Activated CD8-positive, alpha-beta memory T cell treated with anti-CD3 and anti-CD28 coated beads, Interleukin-2, amount 50 U/mL, for 48 hours (primary cell): ENCODE measurements at places on chromosomes 11 and 22.
A peak's percentile ranks its signal among the peaks of the same experiment; 100 is the strongest.

GRCh38 chr22:35727436-35727835, 9.8 kb downstream of the APOL5 start:
- DNase-seq: no peak

DNA sequence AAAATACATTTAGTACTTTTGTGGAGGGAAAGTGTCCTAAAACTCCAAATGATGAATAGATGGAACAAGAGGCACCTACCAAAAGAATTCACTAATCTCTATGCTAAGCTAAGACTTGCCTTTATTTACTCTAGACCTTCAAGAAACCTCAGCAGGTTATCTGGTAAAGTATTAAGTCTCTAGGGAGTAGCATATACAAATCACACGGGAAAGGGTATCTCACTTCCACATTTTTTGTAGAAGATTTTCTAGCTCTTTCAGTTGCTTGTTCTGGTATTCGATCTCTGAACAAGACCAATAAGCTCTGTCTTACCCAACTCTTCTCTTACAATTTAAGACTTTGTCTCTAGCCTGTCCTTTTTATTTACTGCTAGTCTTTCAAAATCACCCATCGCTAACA, 18.1 kb upstream of the CADM1 start:
- DNase-seq: no peak

GRCh38 chr11:76553554-76554476, 109.0 kb downstream of the EMSY start:
- no peak for DNase-seq

DNA sequence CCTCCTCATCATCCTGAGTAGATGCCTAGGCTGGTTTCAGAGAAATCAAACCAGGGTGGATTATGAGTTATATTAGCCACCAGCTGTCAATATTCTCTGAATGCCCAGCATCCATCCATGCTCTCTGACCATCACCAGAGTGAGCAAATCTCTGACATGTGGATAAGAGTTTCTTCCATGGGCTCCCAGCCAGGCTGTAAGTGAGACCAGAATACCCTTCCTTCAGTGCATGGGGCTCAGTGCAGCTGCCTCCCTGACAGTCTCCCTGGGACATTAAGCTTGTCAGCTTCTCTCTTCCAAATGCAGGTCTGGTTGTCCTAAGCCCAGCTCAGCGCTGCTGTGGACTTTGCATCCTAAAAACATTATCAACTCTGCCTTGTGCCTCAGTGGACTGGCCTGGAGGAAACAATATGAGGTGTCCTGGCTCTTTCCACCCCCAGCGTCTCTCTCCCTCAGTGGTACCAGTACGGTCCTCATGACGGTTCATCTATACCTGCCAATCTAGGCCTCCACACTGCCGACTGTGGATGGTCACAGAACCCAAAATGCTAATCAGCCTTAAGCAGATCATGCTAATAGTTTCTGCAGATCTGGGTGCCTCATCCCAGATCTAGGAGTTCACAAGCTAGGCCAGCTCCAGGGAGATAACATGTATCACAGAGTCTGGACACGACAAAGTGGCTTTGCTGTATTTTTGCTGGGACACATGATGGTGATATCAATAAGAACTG, 41.6 kb upstream of the PRAME start:
- no peak for DNase-seq

DNA sequence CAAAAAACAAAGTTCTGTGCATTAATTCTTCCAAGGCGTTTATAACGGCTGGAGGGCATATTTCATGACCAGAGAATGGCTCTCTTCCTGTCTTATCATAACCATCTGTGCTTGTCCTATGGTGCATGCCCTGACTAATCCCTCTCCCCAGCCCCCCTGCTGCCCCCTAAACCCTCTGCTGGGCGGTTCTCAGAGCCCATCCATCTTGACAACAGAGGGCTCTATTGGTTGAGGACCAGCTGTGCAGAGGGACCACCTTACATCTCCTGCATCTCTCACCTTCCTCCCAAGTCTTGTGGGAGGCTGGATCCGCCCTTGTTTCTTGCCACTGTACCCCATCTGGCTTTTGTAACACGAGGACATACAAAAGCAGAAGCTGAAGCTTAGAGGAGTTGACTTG, 282.1 kb downstream of the MIAT start:
- no peak for DNase-seq

- no peak for DNase-seq
These were observed 44.9 kb downstream of the RRAS2 start for GRCh38 chr11:14314127-14314526.

DNA sequence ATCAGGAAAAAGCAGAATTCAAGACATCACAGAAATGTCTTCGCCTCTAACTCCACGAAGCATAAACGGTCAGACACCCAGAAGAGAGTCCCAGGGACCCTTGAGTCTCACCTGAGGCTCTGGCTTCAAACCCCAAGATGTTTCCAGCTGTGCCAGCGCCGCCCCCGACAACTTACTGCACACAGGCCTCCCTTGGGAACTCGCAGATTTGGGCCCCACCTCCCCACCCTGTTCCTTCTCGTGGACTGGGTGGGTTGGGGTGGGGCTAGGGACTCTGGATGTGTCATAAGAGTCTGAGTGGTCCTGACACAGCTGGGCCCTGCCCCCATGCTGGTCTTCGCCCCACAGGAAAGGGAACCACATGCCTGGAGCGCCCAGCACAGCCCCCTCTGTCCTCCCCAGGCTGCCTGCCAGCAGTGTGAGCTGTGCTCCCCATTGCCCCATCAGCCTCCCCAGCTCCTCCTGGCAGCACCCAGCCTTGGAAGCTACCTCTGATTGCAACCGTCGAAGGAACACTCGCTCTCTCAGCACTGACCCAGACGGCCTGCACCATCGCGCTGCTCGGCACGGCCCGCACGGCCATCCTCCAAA, 147.5 kb downstream of the CRYBB2 start:
- DNase-seq: no peak

DNA sequence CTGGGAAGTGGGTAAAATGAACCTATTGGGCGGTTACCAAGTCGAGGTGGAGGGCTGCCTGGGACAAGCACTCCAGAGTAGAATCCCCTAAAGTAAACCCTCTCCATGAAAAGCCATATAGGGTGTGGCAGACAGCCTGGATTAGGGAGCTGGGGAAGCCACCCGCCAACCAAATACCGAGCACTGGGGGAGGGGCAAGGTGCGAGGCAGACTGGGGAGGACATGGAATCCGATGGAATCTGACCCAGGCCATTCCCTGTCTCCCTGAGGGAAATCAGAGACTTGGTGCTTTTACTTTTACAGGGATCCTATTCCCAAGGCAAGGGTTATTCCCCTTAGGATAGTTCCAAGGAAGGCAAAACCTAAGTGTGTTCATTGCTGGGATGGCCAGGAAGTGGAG, 130.9 kb upstream of the HSD17B12 start:
- no peak for DNase-seq

- DNase-seq: peak; percentile 96
These were observed 35.6 kb upstream of the TPBGL start for GRCh38 chr11:75204685-75205563.

DNA sequence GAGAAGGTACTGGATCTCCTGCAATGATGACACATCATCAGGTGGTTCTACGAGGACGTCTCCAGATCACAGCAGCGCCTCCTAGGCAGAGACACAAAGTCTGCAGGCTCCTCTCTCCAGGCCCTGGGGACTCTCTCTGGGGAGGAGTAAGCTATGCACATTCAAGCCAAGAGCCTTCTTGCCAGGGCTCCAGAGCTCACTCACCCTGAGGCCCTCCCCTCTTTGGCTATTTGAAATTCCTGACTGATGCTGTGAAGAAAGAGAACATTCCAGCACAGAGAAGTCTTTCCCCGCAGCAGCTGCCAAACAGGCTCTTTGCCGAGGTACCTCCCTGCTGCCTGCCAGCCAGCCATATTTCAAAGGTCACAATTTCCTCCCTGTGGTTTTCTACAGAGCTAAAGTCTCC, 204.9 kb downstream of the CSNK2A3 start:
- no peak for DNase-seq

- DNase-seq: no peak
These were observed 8.6 kb upstream of the OR51G1 start for GRCh38 chr11:4932751-4933150.

GRCh38 chr11:74784234-74784633, 35.6 kb downstream of the RNF169 start:
- DNase-seq: no peak

DNA sequence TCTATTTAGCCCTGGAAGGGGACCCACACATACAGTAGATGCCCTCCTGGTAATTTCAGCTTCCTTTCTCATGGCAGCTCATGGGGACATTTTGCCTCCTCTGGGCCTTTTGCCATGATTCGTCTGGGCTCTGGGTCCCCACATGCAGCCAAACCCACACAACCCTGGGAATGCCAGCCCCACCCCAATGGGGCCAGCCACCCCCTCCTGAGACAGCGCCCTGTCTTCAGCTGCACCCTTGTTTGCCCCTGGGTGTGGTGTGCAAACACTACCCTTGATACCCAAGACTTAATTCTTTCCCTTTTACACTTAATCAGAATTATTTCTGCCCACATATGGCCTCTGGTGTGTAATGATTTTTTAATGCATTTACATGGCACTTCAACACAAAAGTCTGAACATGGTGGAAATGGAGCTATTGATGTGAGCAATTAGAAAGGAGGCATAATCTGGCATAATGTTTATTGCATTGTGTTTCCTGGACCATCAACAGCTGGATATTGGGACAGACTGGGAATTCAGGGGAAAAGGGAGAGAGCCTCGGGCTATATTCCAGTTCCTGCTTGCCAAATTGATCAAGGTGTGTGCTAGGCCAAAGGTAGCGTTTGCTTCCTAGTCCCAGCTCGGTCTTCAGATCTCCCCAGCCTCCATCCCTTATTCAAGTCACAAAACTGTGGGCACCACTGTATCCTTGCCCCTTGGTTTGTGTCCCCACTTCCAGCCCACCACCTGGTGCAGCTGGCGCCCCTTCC, 85.0 kb upstream of the ANO1 start:
- no peak for DNase-seq

DNA sequence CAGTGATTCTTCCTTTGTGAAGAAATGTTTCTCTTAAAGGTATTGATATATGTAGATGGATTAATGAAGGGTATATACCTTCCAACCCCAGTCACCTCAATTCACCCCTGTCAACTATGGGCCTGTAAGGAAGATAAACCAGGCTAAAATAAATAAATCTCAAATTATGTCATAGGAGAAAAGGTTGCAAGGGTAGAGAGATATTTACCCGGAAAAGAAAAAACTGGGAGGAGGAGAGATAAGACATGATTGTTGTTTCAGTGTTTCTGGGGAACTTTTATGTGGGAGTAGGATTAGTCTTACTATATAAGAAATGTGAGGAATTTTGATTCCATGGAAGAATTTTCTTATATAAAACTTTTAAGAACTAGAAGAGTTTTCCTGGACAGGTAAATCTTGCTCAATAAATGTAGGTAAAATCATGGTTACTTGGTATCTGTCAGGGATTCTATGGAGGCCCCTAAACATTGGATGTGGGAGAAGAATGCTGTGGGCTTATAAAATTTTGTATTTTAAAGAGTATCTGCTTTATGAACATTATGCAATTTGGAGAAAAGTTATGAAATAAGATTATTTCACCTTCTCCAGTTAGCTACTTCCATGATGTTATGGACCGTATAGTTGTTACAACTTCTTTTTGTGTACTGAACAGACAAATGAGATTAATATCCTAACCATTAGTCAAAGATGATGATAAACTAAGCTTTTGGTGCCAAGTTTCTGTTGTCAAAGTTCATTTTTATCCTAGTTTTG, 6.4 kb downstream of the YAP1 start:
- no peak for DNase-seq

- DNase-seq: no peak
These were observed 846 bp upstream of the OAF start for GRCh38 chr11:120209746-120210625.

DNA sequence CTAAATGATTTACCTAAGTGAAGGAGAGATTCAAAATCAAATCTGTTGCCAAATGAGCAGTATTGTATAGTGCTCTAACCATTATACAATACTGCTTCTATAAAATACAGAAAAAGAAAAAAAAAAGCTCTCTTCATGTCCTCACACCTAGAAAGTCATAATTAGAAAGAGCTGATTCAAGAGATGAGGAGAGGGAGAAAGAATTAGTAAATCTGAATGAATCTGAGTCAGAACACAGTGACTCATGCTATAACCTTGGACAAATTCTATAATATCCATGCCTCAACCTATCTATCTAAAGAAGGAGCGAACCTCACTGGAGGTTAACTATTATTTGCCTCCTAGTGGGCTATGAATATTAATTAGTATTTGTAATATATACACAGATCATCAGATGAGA, 29.4 kb downstream of the AMBRA1 start:
- no peak for DNase-seq

DNA sequence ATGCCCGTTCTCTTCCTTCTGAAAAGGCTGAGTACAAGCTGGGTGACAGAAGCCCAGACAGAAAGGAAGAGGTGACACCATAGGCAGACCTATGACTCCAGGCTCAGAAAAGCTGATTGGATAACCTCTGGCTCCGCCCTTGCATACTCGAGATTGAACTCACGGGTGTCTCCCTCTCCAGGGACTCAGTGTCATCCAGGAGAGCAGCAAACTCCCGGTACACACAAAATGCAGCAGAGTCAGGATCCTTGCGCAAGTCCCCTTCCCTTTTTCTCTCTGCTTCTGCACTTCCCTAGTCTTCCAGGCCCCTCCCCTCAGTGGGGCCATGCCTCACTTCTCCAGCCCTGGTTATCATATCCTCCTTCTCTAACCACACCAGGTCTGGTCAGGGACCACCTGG, 9.8 kb downstream of the SCN4B start:
- DNase-seq: no peak

- DNase-seq: no peak
These were observed 176.4 kb upstream of the PITPNB start for GRCh38 chr22:28095316-28096095.

- DNase-seq: no peak
These were observed 175.8 kb downstream of the MPPED1 start for GRCh38 chr22:43587574-43587973.

GRCh38 chr11:2652333-2653197, 47.2 kb downstream of the KCNQ1OT1 start:
- DNase-seq: no peak

DNA sequence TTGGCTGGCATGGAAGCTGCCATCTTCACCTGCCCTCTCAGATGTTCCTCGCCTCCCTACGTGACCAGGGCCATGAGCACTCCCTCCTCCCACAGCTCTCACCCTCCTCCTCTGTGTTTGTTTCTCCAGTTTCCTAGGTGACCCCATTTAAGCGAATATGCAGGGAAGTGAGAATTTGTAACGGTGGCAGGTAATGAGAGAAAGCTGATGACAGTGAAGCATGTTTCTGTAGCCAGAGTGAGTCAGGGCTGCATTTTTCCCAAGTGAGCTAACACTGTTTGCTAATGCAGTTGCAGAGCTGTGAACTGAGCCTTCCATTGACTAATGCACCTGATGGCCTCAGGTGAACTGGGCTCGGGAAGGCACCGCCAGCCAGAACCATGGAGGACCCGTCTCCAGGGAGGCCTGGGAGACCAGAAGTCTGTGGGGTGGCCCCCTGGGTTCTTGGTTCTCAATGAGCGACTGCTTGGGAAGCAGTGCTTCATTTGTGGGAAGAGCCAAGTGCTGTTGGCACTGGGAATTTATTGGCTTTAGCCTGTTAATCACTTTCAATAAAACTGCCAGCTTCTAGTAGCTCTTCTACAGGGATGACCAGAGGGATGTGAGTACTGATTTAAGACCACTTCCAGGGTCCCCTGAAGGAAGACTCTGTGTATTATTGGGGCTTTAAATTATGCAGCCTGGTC, 64.5 kb downstream of the BARX2 start:
- DNase-seq: no peak
